Activated CD4-positive, alpha-beta T cell treated with anti-CD3 and anti-CD28 coated beads, Interleukin-2, Interleukin-4, amounts not matched to agents 100 ng/mL and 50 ng/mL, durations not matched to agents 16 hours and 8 hours (primary cell): ENCODE measurements at places on chromosomes 13 and 19.

- DNase-seq = no peak
These were observed 103.8 kb downstream of the TNFRSF19 start for GRCh38 chr13:23673867-23674605.

DNA sequence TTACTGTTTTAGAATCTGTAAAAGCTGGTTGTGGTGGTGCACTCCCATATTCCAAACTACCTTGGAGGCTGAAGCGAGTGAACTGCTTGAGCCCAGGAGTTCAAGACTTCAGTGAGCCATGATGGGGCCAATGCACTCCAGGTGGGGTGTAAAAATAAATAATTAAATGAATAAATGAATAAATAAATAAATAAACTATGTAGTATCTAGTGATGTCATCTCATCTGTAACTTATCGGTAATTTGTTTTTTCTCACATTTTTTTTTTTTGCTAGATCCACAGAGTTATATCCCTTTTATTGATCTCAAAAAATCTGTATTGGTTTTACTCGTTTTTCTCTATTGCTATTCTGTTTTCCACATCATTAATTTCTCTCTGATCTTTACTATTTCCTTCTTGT lies 5.0 kb downstream of the SCGB2B2 start:
- DNase-seq = no peak

GRCh38 chr19:15587663-15588062 lies 27.4 kb upstream of the CYP4F8 start:
- no peak for DNase-seq

- no peak for DNase-seq
These were observed 2.7 kb upstream of the ZNF615 start for GRCh38 chr19:52010674-52011073.

DNA sequence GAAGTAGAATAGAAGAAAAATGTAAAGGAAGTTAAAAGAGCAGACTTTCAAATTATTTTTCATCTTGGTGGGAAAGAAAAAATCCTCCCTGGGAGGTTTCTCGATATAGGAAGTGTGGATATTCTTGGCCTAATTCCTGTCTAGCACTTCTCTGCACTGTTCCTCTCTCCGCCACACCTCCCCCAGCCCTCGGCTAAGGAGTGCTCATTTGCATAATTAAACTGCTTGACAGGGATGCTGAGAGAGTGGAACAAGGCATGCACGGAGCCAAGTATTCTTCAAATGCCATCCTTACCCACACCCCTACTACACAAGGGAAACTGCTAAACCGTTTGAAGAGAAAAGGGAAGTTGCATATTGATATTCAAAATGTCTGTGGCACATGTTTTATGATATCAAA lies 511.0 kb upstream of the HTR2A start:
- no peak for DNase-seq

DNA sequence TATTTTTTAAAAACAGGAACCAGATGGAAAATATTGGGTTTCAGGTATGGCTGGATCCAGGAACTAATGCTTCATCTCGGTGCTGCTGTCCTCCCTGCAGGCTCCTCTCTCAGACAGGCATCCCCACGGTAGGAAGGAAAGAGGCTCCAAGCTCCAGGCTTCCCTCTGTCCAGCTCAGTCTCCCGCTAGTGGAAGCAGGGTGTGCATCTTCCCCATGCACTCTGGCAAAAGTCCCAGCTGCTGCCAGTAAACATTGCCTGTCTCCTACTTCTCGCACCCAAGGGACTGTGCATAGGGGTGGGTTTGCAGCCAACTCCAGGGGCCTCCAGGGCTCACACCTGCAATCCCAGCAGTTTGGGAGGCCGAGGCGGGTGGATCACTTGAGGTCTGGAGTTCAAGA lies 29.2 kb downstream of the IL12RB1 start:
- DNase-seq = no peak

GRCh38 chr13:49740870-49741269 lies 49.6 kb upstream of the EBPL start:
- no peak for DNase-seq

DNA sequence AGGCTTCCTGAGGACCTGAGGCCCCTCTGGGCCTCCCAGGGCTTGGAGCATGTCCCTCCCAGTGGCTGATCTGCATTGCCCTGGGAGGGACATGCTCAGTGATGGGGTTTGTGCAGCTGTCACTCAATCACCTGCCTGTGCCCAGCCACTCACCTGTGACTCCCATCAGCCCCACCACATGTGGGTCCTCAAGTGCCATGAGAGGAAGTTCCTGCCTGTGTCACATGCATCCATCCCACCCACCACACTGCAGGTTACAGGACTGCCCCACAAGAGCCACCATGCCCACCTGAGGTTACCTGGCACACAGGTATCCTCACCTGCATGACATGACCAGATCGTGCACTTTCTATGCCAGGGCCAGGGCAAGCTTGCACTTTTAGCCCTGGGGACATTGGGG lies 80.0 kb downstream of the SCGB2B2 start:
- no peak for DNase-seq

GRCh38 chr13:19927117-19927748 lies 31.3 kb upstream of the ZMYM2 start:
- peak; percentile 3 for DNase-seq

DNA sequence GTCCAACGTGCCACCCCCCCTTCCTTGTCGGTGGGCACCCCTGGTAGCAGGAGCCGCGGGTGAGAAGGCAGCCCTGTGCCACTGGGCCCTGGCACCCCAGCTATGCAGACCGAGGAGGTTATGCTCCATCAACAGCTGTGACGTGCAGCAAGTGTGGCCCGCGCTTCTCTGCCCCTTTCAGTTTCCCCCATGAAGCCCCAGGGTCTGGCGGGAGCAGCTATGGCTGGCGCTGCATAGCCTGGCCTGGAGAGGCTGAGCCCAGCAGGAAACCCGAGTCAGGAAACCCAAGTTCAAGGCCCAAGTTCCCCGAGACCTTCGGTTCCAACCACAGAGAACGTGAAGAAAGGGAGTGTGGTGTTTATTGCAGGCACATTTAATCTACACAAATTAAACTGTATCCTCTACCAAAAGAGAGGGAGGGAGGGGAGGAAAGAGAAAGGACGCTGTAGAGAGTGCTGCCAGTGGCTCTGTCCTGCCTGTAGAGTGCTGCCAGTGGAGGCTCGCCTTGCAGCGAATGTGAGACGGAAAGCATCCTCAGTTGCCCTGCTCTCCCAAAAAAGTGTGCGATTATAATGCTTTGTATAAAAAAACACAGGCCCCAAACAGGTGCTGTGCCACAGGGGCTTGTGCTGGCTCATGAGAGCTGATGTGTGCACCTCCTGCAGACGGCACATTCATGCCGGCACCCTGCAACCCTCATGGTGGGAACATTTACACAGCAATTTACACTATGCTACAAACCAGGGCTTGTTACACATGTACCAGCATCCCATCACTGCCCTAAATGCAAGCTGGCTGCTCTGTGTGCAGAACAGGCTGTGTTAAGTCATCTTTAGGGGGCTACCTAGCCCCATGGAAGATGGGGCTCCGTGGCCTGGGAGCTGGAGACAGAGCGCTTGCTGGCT lies 16.3 kb downstream of the POP4 start:
- no peak for DNase-seq

DNA sequence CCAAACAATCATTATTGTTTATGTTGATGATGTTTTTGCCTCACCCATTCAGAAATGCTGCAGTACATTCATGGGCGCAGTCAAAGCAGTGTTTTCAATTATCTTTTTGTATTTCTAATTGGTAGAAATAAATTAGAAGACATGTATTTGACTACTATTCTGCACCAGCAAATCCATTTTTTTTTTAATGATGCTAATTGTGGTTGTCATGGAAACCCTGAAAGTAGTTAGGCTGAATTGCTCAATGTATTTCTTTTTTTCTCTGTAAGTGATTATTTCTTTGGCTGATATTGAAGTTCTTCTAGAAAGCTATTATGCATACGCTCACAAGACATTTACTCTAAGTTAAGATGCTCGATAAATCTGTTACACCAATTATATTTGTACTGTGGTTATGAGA lies 101.2 kb downstream of the RFC3 start:
- no peak for DNase-seq

DNA sequence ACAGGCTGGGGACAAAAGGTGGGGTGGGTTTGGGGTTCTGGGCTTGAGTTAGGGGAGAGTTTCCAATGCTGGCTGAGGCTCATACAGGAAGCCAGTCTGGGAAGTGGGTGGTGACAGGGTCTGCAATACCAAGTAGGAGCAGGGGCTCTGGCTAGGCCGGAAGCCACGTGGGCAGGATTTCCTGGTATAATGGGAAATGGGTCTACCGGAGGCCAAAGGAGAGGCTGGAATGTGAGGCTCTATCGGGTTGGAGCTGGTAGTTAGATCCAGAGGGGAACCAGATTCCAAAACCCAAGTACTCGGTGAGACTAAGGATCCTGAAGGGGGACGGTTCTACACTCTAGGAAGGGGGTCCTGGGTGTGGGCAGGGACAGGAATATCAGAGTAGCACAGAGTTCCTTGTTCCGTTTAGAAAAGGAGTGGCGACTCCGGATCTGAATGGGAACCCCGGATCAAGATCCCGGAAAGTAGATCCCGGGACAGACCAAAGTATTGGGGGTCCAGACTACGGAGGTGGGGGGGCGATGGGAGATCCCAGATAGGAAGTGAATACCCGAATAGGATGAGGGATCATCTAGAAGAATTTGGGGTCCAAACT lies 802 bp downstream of the CDC37 start:
- no peak for DNase-seq

- DNase-seq = no peak
These were observed 18.7 kb downstream of the HCN2 start for GRCh38 chr19:608155-609003.

DNA sequence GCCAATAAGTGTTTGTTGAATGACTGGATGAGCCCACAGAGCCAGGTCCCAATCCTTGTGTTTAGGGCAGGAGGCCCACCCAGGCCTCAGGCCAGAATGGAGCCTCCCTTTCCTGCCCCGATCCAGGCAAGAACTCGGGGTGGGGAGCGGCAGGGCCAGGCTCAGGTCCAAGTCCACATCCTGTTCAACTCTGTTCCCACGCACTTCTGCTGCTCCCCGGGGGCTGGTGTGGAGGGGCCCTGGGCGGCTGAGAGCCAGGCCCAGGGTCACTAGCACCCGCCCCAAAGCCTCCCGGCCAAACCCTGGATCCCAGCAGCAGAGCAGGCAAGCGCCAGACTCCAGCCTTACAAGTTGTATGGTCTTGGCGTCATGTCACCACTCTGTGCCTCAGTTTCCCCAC lies 8.0 kb downstream of the ANGPTL8 start:
- DNase-seq = no peak

DNA sequence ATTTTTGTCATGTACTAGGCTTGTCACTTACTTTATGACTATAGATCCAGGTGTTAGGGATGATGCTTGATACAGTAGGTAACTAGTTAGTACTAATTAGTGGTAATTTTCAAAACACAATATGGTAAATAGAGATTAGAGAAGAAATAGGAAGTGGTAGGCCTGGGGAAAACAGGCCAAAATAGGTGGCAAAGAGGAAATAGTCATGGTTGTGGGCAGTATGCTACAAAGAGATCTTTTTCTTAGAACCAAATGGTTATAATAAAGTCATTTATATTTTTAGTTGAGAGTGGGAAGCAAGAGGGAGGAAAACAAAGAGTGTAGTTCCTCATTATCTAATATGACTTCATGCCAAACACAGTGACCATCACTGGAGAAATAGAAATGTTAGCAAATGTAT lies 9.1 kb upstream of the VWA8 start:
- DNase-seq = no peak

DNA sequence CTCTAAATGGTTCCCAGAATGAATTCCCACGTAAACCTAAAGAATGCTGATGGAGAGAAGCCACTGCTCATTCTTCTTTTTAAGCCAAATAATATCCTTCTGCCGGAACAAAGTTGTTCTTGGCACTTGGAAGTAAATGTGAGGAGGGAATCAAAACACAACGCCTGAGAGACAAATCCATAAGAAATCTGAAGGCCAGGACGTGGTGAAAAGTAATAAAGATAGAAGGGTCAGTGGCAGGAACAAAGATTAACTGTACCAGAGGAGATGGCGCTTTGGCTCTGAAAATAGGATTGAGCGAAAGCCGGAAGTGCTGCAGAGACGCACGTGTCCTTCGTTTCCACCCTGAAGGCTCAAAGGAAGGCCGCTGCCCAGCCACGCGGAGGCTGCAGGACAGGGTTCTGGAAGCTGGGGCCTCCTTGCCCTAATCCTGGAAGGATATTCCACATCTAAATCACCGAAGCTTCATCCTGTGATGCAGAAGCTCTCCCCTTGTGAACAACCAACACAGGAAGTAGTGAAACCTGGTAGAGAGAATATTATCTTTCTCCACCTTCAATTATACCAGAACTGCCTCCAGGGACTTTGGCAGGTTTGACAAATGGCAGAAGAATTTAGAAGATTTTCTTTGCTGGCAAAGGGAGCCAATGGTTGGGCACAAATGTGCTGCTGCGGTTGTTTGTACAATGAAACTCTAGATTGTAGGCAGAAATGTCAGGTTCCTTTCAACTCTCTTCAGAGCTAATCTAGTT lies 214.6 kb upstream of the SERP2 start:
- DNase-seq = no peak
